ENCODE measurements at places on chromosomes 16 and 17.

- peak; percentile 18 for DNase-seq
These were observed 60.0 kb upstream of the BCAR1 start for GRCh38 chr16:75311383-75311938.

GRCh38 chr17:8327303-8327649 lies 12.4 kb upstream of the ODF4 start:
- no peak for DNase-seq

GRCh38 chr17:74290340-74290739 lies 16.3 kb downstream of the DNAI2 start:
- no peak for DNase-seq

DNA sequence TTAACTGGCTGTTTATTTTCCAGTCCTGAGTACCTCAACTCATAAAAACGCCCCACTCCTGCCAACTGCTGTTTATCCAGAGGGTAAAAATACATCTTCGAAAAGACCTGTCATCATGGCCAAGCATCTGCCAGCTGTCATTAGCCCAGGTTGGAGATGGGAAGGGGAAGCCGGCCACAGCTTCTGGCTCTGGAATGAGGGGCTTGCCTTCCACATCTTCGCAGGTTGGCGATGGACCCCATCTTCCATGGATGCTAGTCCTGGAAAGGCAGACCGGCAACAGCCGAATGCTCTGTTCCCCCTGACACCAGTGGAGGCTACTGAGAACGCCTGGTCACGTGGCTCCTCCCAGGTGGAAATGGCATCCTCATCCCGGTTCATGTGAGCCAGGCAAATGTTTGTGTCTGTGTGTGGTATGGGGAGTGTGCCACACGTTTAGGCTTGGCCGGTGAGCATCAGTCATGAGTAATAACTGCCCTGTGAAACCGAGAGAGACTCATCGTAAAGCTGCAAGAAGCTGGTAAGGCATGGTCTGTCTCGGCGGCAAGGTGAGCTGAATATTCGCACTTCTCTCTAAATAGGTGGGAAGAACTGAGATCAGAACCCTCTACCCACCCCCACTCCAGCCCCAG lies 420 bp upstream of the KRTAP17-1 start:
- no peak for DNase-seq

DNA sequence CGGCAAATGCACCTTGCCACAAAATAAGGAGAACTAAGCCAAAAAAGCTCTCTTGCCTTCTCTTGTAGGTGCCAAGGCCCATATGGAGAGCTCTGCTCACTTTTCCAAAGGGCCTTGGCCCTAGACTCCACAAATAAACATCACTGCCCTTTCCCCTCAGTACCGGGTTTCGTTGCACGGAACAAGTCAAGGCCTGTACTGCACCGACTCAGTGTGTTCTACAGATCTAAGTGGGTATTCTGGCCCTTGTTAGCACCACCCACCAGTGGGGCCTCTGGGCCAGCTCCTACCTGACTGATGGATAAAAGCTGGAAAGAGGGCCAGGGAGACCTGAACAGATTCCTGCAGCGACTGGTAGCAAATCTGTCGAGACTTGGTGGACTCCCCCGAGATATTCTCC lies 43.7 kb upstream of the GSG1L start:
- no peak for DNase-seq

DNA sequence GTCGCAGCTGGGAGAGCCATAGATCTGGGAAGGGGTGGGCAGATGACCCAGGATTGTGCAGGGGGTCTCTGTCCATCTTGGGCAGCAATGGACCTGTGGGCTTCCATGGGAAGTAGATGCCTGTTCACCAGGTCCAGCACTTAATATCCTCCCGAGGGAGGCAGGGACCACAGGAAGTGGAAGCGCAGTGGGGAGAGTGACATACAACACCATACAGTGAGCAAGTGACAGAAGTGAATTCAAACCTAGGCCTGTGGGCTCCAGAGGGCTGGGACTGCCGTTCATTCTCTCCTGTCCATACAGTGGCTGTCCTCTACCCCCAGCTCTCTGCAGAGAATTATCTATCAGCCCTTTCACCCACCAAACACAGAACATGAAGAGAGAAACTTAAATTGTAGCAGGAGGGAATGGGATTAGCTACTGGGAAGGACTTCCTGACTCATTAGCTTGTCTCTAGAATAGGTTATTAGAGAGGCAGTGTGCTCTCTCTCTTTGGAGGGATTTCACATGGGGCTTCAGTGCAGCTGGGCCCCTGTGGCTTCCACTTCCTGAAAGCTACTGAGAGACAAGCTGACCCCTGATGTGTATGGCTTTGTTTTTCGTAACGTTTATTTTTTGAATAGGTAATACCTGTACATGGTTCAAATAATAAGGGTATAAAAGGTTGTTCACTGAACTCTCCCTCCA lies 13.1 kb upstream of the SEZ6 start:
- no peak for DNase-seq

DNA sequence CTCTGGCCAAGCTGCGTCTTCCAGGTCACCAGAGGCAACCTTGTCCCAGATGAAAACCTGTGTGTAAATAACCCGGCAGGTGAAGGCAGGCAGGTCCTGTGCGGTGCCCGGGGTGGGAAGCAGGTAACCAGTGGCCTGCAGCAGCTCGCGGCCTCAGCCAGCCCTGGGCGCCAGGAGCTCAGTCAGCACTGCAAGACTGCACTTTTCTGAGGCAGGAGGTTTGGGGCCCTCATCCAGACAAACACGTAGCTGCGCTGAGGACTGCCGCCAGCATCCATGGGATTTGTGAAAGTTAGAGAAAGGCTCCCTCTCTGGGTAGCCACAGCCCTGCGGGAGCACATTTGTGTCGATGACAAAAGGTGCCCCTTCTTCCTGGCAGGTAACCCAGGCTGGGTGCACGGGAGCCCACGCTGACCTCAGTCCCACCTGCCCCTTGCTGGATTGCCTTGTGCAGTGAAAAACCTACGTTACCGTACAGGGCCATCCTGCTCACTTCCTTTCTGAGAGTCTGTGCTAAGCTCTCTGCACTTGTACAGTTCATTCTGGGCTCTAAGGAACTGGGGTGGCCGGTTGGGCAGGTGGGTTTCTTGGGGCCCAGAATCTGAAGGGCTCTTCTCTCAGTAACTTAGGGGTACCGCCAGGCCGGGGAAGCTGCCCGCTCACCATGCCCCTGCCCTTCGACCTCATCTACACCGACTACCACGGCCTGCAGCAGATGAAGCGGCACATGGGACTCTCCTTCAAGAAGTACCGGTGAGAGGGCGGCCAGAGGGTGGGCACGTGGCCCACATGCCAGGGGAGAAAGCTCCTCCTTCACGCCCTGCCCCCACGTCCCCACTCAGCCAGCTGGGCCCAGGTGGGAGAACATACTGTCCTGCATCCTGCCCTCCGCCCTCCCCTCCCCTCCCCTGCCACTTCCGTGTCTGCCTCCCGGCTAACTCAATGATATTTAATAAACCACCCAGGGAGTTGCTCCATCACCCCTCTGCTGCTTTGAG lies 56.4 kb downstream of the MGAT5B start:
- no peak for DNase-seq

DNA sequence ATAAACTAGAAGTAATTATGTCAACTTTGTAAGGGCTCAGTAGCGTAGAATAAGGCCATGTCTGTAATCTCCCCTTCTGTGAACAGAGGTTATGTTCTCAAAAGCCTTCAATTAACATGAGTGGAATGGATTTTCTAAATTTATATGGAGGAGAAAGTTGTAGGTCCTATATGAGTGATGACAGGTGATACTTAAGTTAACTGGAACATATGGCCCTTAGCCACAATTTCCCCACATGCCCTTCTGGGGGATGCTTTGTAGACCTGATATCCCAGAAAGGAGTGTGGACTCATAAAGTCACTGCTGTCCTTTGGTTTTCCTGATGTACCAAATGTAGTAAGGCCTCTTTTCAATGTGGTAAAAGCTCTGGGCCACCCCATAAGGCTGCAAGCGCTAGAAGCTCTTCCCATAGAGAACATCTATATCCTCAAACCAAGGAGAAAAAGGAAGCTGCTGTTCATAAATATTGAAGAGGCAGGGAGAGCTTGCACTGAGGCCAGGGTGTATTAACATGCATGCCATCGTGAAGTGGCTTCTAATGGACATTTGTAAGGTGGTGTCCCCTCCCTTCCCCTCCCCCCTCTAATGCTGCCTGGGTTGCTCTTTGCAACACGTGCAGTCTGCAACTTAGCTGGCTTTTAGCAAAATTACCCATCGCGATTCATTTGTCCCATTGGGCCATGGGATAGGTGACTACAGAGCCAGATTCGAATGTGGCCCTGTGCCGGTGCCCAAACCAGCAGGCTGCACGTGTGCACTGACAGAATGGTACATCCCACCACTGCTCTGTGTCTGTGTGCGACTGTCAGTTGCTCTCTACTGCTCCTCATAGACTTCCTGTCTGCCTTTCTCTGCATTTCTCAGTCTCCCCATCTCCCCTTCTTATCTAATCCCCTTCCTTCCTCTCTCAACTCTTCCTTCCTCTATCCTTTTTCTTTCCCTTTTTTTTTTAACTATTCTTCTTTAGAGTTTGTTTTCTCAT lies 269.0 kb downstream of the WWOX start:
- DNase-seq: no peak

GRCh38 chr16:46895399-46896313 lies 11.5 kb downstream of the GPT2 start:
- no peak for DNase-seq

GRCh38 chr16:27225536-27226360 lies 22.4 kb downstream of the KDM8 start:
- DNase-seq: no peak

- peak; percentile 35 for DNase-seq
These were observed 20.5 kb downstream of the NSMCE1 start for GRCh38 chr16:27248036-27248435.

GRCh38 chr17:7858522-7858810 lies 663 bp downstream of the CYB5D1 start:
- peak; percentile 56 for DNase-seq

DNA sequence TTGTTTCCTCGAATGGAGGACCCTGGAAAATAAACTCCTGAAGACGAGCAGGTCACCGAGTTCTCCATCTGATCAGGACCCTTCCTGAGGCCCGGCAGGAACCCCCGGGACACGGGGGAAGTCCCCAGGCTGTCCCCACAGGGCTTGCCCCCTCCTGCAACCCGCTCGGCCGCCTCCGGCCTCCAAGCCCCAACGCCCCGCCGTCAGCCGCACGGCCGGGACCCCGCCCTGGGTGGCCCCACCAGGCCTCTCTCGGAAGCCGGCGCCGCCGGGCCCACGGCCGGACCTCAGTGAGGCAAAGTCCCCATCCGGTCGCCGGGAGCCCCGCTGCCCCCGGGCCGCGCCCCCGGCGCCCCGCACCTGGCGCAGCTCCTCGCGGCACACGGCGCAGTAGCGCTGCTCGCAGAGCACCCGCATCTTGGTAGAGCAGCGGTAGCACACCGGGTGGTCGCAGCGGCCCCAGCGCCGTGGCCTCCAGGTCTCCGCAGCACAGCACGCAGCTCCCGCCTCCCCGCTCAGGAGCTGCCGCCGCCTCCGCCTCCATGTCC lies 383 bp downstream of the ZNF598 start:
- DNase-seq: no peak

DNA sequence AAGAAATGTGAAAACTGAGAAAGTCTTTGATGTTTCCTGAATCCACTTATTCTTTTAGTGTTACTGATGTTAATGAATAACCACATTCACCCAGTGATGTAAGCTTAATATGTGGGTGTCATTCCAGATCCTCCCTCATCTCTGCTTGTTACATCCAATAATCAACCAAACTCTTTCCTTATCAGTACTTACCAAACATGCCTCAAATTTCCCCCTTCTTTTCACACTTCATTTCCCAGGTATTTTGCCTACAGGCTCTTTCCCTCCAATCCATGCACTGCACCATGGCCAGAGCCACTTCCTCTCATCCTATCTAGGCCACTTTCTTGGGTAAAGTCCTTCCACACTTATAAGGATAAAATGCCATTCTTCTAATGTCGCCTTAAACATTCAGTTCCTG lies 451.5 kb downstream of the NPIPA7 start:
- DNase-seq: no peak

GRCh38 chr16:70399951-70400350 lies 38.9 kb downstream of the ST3GAL2 start:
- DNase-seq: no peak

DNA sequence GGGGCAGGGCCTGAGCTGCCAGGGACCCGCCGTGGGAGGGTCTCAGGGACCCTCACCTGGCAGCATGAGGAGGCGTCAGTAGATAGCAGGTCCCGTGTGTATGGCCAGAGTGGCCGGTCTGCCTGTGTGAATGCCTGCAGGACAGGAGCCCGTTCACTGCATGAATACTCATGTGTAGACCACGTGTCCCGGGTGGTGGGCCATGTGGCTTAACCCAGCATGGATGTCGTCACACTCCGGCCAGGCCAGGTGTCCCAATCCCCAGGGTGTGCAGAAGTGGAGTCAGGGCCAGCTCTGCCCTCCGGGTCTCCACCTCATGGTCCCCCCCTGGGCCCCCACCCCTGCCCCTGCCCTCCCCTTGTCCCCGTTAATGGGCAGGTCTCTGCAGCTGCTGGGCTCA lies 53.7 kb downstream of the BAHCC1 start:
- no peak for DNase-seq

DNA sequence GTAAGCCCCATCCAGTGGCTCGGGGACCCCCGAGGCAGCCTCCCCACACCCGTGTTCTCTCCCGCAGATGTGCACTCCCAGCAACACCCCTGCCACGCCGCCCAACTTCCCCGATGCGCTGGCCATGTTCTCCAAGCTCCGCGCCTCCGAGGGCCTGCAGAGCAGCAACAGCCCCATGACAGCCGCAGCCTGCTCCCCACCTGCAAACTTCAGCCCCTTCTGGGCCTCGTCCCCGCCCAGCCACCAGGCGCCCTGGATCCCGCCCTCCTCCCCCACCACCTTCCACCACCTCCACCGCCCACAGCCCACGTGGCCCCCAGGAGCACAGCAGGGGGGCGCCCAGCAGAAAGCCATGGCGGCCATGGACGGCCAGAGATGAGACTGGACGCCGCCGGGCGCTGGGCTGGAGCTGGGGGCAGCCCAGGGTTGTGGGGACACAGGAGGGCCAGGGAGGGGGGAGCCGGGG lies 5.0 kb downstream of the UBALD2 start:
- DNase-seq: no peak

- DNase-seq: peak; percentile 74
These were observed 27.2 kb downstream of the CLEC16A start for GRCh38 chr16:10971560-10971961.

DNA sequence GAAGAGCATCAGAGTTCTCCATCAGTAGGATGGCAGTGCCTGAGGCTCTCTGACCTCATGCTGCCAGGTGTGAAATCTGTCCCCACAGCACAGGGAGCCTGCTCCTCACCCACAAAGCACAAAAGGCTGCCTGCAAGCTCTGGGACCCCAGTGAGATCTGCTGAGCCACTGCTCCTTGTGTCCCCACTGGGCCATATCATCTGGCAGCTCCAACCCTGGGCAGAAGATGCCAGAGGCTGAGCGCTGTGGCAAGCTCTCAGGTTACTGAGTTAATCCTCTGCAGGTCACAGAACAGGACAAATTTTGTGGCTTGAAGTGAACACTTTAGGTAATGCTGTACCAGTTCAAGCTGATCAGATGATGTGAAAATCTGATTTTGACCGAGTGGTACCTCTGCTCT lies 26.7 kb upstream of the ERN1 start:
- DNase-seq: no peak

GRCh38 chr16:11896486-11897176 lies 19.1 kb downstream of the GSPT1 start:
- DNase-seq: peak; percentile 80

- no peak for DNase-seq
These were observed 110.2 kb downstream of the C16orf78 start for GRCh38 chr16:49483651-49484450.

- DNase-seq: no peak
These were observed 2.2 kb downstream of the PLA2G15 start for GRCh38 chr16:68247400-68247799.

All from HCEC 1CT (cell line).